Stimulated activated CD4-positive, alpha-beta T cell treated with anti-CD3 and anti-CD28 coated beads, Interleukin-1b, Interleukin-23, amount 100 ng/mL, for 1 hour (primary cell): ENCODE measurements at places on chromosomes 5 and 9.

DNA sequence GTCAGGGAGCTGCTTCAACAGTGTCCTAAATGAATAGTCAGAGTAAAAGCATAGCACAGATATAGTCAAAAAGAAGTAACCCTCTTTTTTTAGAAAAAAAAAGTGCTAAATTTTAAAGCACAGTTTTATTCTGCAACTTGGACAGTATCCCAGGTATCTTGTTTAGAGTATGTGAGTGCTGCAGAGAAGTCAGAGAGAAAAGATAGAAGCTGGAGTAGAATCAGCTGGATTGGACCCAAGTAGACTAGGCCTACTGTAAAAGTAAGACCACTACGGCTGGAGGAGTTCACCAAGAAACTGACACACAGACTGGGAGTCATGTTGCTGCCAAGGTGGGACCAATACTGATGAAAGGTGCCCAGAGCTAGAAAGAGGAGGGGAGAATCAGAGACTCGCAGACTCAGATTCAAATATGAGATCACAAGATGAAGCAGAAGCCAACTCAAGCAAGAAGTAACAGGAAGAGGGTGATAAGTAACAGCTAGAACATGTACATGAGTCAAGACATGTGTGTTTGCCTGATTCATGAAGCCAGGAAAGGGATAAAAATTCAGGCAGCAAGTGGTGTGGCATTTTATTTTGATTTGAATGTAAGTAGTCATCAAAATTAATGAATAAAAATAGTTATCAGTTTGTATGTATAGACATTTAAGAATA is 25.6 kb upstream of the TUSC1 start:
- DNase-seq, result no peak

DNA sequence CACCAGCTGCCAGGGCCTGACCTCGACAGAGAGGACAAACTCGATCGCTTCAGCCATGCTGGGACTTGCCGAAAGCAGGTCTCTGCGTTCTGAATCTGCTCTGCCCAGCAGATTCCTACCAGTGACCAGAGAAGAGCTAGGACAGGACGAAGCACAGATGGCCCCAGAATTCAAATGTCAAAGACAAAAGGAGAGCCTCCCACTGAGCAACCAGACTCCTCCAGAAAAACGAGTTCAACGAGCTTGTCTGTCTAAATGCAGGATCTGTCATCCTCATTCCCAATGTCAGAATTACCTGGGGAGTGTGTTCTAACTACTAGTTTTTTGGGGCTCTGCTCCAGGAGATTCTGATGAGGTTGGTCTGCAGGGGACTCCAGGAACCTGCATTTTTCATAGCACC is 13.4 kb downstream of the AK8 start:
- DNase-seq, result no peak

GRCh38 chr5:89041249-89041779 is 158.3 kb upstream of the MEF2C start:
- DNase-seq, result no peak

DNA sequence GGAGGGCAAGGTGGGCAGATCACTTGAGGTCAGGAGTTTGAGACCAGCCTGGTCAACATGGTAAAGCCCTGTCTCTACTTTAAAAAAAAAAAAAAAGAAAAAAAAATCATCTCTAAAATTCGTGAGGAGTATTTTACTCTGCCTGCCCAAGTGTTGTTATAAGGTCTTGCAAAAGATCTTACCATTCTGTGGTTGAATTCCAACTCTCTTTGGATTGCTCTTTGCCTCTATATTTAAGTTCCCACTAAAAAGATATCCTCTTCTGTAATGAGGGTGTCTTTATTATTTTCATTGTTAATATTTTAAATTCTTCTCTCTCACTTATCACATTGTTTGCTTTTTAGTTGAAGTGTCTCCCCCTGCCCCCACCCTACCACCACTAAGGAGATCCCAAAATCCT is 33.4 kb downstream of the CREBRF start:
- DNase-seq, result no peak

GRCh38 chr9:19371942-19372341 is 8.1 kb downstream of the RPS6 start:
- DNase-seq, result no peak

DNA sequence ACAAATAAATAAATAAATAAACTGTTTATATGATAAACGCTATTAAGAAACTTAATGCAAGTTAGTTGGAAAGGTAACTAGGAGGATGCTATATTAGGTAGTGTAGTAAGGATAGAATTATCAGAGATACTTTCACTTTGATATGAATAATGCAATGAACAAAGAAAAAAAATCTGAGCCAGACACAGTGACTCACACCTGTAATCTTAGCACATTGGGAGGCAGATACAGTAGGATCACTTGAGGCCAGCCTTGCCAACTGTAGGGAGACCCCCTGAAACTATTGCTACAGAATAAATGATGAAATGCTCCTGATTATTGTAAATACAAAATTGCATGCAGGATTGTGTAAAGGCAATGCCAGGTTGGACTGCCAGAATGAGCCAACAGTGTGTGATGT is 109.2 kb downstream of the ANXA2R start:
- no peak for DNase-seq

- DNase-seq, result no peak
These were observed 61.2 kb upstream of the GABRP start for GRCh38 chr5:170722316-170722715.

DNA sequence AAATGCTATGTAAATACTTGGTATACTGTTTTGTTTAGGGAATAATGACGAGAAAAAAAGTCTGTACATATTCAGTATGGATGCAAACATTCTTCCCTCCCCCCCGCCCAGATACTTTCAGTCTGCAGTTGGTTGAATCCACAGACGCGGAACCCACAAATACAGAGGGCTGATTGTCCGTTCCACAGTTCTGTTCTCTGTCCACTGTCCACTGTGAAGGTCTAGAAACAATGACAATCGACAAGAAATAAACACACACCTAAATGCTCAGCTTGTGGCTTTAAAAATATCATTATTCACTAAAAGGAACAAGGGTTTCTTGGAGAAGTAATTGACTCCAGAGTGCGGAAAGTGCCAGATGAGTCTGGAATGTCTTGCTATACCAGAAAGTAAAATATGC is 109.1 kb downstream of the TMEM161B start:
- DNase-seq, result no peak

GRCh38 chr9:85213650-85214607 is 527.8 kb downstream of the AGTPBP1 start:
- no peak for DNase-seq

DNA sequence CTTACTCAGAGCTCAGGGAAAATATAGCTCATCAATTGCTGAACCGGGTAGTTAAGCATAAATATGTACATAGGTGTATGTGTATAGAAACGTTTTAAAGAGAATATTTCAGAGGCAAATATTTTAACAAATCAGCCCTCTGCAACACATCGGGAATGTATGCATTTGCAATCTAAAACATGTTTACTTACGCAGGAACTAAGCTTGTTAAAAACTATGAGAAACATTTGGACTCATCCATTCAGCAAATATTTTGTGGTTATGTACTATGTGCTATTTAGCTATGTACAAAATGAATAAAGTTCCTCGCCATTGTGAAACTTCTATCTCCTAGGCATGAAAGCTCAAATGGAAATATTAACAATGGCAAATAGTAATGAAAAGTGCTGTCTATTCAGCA is 469.9 kb downstream of the ARHGEF28 start:
- no peak for DNase-seq

DNA sequence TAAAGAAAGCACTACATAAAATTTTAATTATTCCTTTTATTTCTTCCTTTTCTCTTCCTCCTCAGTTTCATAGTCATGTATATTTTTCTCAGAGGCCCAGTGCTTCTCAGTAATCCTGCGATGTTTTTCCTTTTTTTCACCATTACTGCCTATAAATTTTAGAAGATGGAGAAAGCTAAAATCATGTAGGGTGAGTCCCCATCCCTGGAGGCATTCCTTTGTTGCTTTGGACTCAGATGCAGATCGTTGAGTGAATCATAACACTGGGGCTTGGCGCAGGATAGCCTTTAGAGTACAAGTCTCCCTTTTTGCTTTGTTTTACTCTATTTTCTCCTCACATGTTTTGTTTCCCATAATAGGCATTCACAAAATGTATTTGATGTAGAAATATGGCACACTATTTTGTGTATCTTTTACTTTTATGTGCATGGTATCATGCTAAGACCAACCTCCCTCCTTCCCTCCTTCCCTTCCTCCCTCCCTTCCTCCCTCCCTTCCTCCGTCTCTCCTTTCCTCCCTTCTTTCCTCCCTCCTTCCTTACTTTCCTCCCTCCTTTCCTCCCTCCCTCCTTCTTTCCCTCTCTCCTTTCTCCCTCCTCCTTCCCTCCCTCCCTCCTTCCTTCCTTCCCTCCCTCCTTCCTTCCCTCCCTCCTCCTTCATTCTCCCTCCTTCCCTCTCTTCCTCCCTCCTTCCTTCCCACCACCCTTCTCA is 72.4 kb downstream of the NUDT12 start:
- DNase-seq, result no peak

GRCh38 chr5:177089127-177089526 is 2.4 kb downstream of the FGFR4 start:
- DNase-seq, result no peak

GRCh38 chr9:77453825-77454647 is 194.1 kb downstream of the GNA14 start:
- DNase-seq, result no peak

DNA sequence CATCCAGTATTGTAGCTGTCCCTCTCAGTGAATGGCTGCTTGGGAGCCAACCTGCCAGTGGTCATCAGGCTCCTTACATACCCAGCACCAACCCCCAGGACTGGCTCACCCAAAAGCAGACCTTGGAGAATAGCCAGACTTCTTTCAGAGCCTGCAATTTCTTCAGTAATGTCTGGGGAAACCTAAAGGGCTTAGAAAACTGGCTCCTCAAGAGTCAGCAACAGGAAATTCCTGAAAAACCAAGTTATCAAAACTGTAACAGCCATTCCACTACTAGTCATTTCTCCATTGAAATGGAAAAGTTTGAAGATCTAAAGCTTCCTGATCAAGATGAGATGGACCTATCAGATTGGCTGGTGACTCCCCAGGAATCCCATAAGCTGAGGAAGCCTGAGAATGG is 12.3 kb upstream of the STING1 start:
- no peak for DNase-seq

DNA sequence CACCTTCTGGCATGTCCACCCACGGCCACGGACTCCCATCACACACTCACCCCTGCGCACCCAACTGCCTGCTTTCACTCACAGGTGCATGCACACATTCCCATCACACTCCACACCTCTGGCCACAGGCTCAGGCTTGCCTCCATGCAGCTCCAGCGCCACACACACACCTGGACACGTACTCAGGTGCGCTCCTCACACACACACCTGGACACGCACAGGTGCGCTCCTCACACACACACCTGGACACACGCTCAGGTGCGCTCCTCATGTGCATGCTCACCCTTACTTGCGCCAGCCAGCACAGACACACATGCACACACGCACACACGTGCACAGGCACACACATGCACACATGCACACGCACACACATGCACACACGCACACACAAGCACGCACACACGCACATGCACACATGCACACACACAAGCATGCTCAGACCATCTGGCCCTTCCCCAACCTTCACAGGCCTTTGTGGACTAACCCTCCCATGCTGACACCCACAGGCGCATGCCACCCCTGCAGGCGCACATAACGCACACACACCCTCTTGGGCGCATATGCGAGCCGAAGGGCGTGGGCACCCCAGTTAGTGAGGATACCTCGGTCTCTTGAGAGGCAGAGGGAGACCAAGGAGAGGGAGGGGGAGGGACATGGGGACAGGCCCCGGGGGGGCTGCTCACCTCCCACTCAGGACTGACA is 8.3 kb downstream of the GRIN1 start:
- DNase-seq, result no peak

DNA sequence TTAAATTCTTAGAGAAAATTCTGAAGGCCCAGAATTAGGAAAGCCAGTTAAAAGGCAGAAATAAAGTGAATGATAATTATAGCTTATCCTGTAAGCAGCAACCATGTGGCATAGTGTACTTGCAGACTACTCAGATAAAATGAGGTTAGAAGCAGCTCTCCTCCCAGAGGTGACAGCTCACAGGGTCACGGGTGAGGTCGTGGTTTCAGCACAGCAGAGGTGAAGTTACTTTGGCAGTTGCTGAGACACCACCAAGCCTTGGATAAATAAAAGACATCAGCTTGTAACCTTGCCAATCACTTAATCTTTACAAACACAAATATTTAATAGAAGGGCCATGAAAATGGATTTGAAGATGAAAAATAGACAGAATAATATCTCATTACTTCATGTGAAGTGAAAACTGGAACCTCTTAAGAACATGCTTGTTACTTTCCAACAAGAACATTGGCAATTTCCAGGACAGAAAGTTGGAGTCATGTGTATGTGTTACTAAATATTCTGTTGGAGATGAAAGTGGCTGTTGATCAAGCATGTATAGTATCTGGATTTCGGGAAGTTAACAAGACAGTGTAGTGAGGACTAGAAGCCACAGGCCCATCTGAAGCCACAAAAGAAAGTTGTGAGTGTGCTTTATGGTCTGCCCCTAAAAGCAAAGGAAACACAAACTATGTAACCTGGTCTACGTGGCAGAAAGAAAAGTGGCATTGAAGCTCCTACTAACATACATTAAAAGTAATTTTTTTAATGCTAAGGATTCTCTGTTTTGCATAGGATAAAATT is 134.4 kb downstream of the ERCC6L2 start:
- DNase-seq, result no peak

GRCh38 chr5:149433524-149434131 is 54.5 kb upstream of the IL17B start:
- no peak for DNase-seq

DNA sequence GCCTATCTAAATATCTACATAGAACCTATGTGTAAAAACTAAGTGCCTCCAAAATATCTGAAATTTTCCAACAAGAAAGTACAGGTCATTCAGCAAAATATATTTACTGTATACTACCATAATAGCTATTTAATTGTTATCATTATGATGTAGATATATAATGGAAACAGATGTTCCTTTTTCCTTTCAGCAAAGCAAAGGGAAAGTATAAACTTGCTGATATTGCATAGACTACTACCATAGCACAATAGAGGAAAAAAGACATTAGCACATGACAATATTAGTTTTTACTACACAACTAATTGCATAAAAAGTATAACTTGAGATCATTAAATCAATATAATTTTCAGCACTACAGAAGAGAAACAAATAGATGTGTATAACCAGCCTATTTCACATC is 14.9 kb downstream of the NR2F1-AS1 start:
- no peak for DNase-seq
